Heart left ventricle (tissue), 16 donors: ENCODE measurements at places on chromosomes 12 and 14.

- DNase-seq, result no peak
Observed at GRCh38 chr12:46377678-46378077, 5.1 kb upstream of the SLC38A2 start.

- DNase-seq, result peak; percentile 69
Observed at GRCh38 chr12:114726092-114726710, 42.2 kb upstream of the TBX3 start.

DNA sequence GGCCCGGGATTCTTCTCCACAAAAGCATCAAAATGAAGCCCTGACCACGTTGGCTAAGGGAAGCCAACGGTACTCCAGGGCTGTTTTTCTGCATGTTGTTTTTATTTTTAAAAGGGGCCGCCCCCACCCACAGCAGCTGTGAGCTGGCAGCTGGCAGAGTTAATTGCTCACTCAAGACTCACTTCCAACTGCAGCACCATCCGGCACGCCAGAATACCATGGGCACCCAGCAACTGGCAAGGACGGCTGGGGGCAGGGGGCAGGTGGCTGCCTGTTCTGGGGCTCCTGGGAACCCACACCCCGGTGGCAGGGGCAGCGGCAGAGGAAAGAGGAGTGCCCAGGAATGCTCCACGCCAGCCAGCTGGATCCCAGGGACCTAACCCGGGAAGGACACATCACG, 44.3 kb downstream of the NCOR2 start:
- DNase-seq, result peak; percentile 26

GRCh38 chr12:94721173-94721572, 70.8 kb upstream of the TMCC3 start:
- DNase-seq, result no peak

DNA sequence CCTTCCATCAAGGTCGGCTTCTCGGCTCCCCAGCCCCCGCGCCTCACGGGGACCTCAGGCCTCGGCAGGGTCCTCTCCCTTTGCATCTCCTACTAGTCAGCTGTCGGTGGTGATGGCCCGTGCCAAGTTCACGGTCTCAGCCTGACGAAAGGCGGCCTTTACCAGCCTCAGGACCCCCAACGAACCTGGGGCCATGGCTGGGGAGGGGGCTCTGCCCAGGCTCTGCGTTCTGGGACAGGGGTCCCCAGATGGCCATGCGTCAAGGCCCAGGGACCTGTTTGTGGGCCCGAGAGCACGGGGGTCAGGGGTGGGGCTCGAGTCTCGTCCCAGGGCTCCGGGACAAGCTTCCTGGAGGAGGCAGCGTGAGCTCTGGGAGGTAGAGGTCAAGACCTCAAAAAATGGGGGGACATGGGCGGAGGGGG, 32.8 kb upstream of the DEGS2 start:
- peak; percentile 45 for DNase-seq

GRCh38 chr12:106274575-106275121, 26.8 kb upstream of the CKAP4 start:
- DNase-seq, result no peak

DNA sequence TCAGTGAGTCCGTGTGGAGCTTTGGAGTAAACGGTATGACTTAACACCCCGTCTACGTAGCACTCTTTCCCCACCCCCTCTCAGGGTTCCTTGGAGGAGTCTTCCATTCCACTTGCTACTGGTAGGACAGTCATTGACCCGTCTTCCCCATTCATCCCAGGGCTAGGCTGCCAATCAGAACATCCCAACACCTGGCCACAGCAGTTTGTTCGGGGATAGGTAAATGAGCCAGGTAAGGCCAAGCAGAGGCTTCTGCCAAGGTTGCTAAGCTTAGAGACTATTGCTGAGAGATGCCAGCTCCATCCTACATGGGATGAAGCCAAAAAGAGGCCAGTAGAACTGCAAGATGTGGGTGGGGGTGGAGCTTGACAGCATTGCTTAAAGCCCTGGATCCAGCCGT, 130.8 kb downstream of the BCL11B start:
- no peak for DNase-seq

GRCh38 chr14:38255673-38256532, at the start of gene CLEC14A:
Gene CLEC14A (minus strand): TSS chr14:38256093. CDS start chr14:38256022, 71 bp downstream.
- peak; percentile 89 for DNase-seq

DNA sequence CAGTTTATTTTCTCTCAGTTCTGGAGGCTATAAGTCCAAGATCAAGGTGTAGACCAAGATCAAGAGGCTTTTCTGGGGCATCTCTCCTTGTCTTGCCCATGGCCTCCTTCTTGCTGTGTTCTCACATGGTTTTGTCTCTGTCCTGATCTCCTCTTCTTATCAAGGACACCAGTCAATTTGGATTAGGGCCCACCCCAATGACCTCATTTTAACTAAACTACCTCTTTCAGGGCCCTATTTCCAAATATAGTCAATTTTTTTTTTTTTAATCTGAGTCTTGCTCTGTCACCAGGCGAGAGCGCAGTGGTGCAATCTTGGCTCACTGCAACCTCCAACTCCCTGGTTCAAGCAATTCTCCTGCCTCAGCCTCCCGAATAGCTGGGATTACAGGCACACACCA, 50.8 kb downstream of the TSHR start:
- DNase-seq, result no peak

- DNase-seq, result no peak
Observed at GRCh38 chr14:80364274-80364673, 153.0 kb upstream of the DIO2 start.

- DNase-seq, result no peak
Observed at GRCh38 chr12:52645120-52645761, 6.8 kb downstream of the KRT2 start.

DNA sequence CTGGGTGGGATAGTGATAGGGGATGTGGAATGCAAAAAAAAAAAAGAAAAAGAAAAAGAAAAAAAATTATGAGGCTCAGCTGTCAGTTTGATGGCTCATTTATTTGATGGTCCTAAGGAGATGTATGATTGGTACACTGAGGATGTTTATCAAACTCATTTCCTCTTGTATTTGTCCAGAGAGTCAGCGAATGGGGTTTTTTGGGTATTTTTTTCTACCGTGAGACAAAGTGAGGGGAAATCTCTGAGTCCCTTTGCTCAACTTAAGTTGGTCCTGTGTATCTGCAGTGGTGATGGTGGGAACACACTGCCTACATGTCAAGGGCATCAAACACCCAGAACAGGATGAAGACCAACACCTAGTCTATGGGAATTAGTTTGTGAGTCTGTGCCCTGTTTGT, 176.9 kb upstream of the HIF1A start:
- DNase-seq, result no peak

- DNase-seq, result no peak
Observed at GRCh38 chr12:108119126-108119973, 9.7 kb upstream of the WSCD2 start.

DNA sequence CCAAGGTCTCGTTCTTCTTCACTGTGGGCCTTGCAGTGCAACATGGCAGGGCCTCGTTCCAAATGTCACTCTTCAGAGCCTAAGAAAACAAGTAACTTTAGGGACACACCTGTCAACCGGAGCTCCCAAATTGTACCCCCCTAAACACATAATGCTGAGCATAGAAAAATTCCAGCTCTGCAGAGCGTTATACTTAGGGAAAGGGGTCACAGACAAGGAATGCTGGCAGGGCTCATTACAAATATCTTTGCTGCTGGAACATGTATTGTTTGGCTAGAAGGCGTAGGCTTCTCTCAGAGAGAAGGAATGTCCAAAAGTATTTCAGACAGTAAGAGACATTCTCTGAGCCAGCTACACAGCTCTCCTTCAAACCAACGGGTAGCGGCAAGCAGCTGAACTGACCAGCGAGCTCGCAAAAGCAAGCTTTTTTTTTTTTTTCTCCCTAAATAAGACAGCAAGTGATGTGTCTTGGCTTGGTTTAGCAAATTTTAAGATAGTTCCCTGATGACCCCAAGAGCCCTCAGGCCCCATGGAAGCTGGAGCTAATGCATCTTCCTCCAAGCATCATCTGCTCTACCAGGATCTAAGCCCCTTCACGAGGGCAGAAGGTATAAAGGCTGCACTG, 24.5 kb downstream of the SSH1 start:
- no peak for DNase-seq

DNA sequence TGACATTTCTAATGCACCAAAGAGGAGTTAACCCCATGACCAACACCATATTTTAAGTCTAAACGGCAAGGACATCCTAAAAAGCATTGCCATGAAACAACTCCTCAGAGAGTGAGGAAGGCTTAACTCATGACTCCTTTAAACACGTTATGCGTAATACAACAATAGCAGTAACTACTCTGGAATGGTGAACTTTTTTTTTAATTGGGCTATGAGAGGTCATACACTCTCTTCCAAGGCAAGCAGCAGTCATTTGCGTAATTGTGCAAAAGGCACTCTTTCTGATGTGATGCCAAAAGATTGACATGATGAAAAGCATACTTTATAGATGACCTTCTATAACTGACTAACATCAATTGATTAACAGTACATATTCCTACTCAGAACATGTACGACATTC, 39.4 kb downstream of the RHOJ start:
- no peak for DNase-seq

DNA sequence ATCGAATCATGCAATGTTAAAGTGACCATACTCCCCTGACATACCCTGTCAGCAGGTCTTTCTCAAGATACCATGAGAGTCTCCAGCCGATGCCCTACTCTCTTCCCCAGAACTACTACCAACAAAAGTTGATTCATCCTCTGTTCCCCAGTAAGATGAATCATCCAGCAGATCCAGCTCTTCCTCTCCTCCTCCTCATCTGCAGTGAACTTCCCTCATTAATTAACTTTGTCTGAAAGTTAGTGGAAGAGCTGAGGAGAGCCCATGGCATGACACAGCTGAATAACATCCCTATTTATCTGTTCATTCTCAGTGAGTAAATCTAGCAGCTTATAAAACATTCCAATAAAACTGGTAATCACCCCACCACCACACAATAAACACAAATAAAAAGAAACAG, 213.4 kb downstream of the EGLN3 start:
- no peak for DNase-seq

DNA sequence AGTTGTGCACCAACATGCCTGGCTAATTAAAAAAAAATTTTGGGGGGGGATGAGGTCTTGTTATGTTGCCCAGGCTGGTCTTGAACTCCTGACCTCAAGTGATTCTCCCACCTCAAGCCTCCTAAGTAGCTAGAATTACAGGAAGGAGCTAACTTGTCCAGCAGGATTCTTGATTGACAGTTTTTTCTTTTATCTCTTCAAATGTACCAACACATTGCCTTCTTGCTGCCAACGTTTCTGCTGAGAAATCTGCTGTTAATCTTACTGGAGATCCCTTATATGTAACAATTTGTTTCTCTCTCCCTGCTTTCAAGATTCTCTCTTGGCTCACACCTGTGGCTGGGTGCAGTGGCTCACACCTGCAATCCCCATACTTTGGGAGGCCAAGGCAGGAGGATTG, 22.4 kb upstream of the MARK3 start:
- no peak for DNase-seq

DNA sequence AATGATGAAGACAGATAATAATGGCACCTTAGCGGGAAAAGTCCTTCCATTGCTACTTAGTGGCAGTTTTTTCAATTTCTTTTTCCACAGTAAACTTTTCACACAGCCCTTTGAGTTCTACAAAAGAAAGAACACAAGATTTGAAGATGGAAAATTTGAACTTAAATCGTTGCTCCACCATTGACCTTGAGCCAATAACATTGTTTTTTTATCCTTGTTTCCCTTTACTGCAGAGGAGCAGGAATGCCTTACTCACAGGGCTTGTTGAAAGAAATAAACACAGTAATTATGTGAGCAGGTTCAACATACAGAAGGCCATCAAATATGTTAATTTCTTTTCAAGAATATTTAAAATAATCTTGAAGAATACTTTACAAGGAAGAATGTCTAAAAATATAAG, 181.5 kb upstream of the KRR1 start:
- no peak for DNase-seq

DNA sequence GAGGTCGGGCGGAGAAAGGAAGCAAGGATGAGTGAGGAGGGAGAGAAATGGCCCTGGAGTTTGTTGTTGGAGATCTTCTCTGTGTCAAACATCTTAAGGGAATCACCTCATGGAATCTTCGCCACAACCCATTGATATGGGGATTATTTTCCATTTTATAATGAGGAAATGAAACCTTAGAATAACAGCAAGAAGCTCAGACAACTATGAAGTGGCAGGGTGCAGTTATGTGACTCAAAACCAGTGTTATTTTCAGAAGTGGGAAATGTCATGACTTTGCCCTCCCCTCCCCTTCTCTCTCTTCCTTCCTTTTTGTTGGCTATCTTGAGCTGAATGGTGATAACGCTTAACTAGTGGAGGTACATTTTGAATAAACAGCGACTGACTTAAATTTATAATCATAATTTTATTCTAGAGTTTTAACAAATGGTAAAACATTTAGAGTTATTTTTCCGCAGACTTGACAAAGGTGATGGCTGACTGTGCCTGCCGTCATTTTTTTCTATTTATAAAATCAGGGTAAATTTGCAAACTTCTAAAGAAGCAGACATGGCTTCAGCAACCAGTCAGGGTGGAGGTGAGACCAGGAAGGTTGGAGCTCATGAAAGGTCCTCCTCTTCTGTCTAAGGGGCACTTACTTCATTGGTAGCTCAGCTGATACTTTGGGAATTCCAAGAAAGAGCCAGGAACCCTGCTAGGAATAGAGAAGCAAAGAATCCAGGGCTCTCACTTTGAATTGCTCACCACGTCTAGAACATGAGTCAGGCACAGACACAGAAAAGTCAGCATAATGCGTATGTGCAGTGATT, 232.4 kb downstream of the RGS6 start:
- no peak for DNase-seq

DNA sequence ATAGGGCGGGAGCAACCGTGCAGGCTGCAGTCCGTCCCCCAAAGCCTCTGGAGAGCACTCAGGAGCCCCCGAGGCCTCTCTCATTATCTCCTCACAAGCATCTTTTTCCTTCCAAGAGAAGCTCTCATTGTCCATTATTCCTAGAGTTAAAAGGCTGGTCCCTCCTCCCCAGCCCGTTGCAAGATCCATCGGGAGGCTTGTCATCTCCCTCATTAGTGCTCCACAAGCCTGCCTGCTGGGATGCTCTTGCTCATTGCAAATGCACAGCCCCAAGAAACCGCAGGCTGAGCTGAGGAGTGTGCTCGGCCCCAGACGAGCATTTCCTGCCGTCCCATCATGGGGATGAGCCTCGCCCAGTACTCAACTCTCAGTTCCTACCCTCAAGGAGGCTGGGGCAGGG, 23.3 kb downstream of the NUAK1 start:
- DNase-seq, result peak; percentile 21

DNA sequence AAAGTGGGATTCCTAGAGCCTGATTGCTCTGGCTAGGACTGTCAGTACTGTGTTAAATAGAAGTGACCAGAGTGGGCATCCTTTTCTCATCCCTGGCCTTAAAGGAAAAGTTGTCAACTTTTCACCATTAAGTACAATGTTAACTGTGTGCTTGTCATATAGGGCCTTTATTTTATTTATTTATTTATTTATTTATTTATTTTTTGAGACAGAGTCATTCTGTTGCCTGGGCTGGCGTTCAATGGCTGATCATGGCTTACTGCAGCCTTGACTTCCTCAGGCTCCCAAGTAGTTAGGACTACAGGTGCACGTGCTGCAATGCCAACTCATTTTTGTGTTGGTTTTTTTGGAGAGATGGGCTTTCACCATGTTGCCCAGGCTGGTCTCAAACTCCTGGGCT, 11.6 kb downstream of the SH2B3 start:
- DNase-seq, result no peak

GRCh38 chr12:121579190-121579791, 1.5 kb downstream of the KDM2B start:
- DNase-seq, result peak; percentile 53
